Neural progenitor cell (in vitro differentiated cells): ENCODE measurements at places on chromosomes 12 and 14. TPM values are rescaled to one million over a fixed set of nuclear protein-coding genes. Genes with fewer than 3 reads are reported as not detected.
A peak's percentile ranks its signal among the peaks of the same experiment; 100 is the strongest.

GPR84 gene
- total RNA-seq: not detected in 2 replicates

KRT73 gene
- total RNA-seq: not detected in 2 replicates

MYBPC1 gene
- total RNA-seq: not detected in 2 replicates

TRHDE gene
- total RNA-seq: 0.22 and 4.5 TPM in 2 replicates

- DNase-seq: no peak
Observed at GRCh38 chr12:82574191-82574590, 112.5 kb upstream of the TMTC2 start.

DNA sequence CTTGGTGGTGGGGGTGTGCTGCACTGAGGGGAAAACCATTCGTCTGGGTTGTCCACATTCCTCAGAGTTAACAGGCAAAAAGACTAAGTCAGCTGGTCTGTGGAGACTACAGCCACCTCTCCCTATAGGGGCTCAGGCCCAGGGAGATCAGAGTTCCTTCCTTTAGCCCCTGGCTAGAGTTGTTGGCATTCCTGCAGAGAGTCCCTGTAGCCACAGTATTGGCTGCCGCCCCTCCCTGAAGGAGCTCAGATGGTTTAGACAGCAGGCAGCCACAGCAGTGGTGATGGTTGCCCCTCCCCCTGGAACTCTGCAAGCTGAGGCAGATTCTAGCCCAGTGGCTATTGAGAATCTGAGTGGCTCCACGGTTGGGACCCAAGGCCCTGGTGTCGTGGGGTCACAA, 1072.5 kb upstream of the ATXN7L3B start:
- DNase-seq: peak; percentile 46

DNA sequence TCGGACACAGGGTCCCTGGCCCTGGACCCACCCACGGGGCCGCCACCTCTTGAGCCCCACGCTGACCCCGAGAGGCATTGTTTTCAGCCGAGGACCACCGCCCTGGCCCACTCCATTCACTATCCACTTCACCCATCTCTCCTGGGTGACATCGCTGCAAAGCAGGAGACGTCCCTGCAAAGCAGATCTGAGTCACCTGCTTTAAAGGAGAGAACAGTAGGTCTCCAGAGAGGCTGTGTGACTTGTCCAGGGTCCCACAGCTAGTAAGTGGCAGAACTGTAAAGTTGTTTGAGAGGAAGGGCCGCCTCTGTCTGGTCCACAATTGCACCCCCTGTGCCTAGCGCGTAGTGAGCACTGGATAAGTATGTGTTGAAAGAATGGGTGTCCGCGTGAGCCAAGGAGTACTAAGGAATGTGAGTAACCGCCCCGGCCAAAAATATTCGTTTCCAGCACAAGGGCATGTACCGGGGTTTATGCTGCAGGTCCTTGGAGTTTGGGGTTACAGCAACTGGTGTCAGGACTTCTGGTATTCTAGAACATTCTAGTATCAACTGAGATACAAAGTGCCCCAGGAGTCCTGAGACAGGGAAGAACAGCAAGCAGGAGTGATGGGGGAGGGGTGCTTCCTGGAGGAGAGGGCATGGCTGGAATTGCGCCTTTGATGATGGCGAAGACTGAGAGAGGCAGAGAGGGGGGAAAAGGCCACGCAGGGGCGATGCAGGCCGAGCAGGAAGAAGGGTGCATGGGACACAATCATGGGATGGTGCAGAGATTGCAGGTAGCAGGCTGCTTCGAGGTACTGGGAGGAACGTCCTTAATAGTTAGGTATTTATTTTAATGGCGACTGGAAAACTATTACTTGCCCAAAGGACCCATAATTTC, 91.1 kb downstream of the SCARB1 start:
- no peak for DNase-seq
